Activated CD4-positive, alpha-beta T cell treated with anti-CD3 and anti-CD28 coated beads, Interleukin-2, amount 10 ng/mL, durations not matched to agents 24 days and 14 days (primary cell): ENCODE measurements at places on chromosomes 6 and 20.

GRCh38 chr6:20564777-20565176 lies 30.5 kb downstream of the CDKAL1 start:
- H3K36me3 ChIP-seq: peaks cover 13% of the 10 kb centered on the region
- no peak overlapping the region for H3K4me3 ChIP-seq
- DNase-seq: no peak
- H3K27me3 ChIP-seq: no peaks in the 10 kb centered on the region
- no peak overlapping the region for H3K27ac ChIP-seq

DNA sequence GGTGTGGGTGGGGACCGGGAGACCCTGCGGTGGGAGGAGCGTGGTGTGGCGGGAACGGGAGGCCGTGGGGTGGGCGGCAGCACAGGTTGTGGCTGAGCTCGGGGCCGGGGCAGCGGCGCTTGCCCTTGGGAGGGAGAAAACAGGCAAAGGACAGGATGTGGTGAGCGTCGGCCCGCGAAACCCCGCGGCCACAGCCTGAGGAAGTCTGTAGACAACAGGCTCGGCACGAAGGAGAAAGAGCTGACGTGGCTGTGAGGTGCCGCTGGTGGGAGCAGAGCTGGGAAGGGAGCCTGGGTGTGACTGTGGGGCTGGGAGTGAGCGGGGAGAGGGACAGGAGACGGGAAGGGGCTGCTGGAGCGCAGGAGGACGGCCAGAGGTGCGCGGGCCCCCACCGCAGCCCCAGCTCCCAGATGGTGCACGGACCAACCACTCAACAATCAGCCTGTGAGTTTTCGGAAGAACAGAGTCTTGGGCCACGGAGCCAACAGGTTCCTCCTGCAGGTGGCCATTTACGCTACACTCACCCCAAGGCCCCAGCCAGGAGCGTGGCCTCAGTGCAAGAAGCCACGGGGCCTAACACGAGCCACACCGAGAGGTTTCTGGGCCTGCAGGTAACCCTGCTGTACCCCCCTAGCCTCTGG lies 202.8 kb downstream of the DLL1 start:
- H3K27ac ChIP-seq: peak overlapping the region; percentile 98
- peaks cover 34% of the 10 kb centered on the region for H3K4me1 ChIP-seq
- peak overlapping the region; percentile 91 for H3K4me3 ChIP-seq
- DNase-seq: peak; percentile 90

DNA sequence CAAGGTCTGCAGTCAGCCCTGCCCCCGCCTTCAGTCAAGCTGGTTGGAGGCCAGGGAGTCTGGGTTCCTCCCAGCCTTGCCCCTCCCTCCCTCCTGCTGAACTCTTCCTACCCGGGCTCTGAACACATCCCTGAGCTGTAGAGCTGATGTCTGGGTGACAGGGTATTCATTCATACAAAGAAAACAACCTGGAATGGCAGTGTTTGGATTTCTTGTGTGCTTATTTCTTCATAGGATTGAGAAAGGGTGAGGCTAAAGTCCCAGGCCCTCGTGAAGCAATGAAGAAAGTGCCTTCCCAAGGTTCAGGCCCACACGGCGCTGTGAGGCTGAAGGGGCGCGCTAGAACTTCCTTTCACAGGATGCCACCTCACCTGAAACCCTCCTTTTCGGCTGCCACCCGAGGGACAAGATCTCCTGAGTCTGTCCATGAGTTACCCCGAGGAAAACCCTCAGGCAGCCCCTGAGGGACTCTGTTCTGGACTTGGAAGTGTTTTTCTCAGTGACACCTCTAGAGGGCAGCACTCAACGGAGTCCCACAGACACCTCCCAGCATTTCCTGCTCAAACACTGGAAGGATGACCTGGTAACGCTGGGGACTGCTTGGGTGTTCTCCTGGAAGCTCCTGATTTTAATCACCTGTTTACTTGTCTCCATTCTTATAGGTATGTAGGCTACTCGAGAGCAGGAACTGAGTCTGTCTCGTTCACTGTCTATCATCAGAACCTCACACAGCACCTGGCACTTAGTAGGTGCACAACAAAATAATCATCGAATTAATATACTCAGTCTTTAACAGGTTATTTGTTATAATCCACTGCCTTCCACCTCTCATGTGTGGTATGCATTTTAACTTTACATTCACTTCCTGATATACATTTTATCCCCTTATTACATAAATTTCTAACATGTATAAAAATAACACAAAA lies 11.8 kb upstream of the GSTA1 start:
- H3K36me3 ChIP-seq: no peaks in the 10 kb centered on the region
- H3K4me3 ChIP-seq: no peak overlapping the region
- H3K27ac ChIP-seq: peak overlapping the region; percentile 1
- peaks cover 2% of the 10 kb centered on the region for H3K4me1 ChIP-seq
- no peaks in the 10 kb centered on the region for H3K27me3 ChIP-seq
- DNase-seq: peak; percentile 81

DNA sequence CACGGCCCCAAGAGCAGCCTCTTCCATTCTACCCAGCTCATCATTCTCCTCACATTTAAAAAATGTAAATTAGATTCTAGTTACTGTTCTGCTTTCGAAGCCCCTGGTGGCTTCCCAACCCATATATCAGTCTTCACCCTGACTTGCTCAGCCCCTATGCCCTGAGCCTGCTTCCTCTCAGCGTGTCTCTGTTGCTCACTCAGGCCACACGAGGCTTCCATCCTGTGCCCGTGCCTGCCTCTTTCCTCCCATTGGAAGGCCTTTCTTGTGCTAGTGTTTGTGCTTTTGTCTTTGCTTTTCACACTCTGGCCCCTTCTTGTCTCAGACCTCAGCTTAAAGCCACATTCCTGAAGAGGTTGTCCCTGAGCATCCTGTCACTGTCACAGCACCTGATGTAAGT lies 78.1 kb downstream of the AFDN start:
- no peaks in the 10 kb centered on the region for H3K27me3 ChIP-seq
- H3K4me1 ChIP-seq: no peaks in the 10 kb centered on the region
- DNase-seq: peak; percentile 29
- no peak overlapping the region for H3K27ac ChIP-seq
- no peak overlapping the region for H3K4me3 ChIP-seq
- no peaks in the 10 kb centered on the region for H3K36me3 ChIP-seq

DNA sequence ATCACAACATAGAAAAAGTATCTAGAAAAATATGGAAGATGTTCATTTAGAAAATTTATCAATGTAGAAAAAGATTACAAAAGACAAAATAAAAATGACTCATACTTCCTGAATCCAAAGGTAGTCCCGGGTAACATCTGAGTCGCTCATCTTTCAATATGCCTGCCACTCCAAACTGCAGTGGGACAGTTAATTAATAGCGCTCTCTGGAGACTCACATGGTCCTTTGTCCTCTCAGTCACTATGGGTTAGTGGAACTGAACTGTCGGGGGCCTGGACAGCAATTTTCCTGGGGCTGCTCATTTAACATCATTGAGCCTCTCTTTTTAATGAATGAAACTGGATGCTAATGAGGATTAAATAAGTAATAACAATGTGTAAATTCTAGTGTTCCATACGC lies 103.4 kb downstream of the MAP3K4 start:
- H3K27ac ChIP-seq: no peak overlapping the region
- H3K4me3 ChIP-seq: no peak overlapping the region

DNA sequence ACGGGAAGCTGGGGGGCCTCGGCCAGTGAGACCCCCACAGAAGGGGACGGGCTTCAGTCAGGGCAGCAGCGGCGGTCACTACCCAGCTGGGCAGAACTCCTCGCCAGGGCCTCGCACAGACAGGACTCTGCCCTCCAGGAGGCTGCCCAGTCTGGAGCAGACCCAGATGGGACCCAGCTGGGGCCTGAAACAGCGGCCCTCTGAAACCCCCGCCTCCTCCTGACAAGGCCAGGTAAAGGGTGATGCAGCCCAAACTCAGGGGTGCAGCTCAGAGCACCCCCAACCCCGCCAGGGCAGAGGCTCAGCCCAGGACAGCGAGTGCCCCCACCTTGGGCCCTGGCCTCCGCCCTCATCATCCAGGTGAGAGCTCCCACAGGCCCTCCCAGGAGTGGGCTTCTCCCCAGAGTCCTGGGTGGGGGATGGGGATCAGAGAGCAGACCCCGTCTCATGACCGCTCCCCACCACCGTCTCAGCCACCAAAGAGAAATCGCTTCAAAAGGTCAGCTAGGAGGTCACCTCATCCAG lies 2.2 kb downstream of the EEF1A2 start:
- peaks cover 25% of the 10 kb centered on the region for H3K27me3 ChIP-seq
- peak overlapping the region; percentile 64 for H3K4me3 ChIP-seq
- peaks cover 2% of the 10 kb centered on the region for H3K4me1 ChIP-seq
- DNase-seq: no peak
- no peaks in the 10 kb centered on the region for H3K36me3 ChIP-seq

GRCh38 chr6:14934844-14935243 lies 311.0 kb upstream of the JARID2 start:
- H3K4me3 ChIP-seq: no peak overlapping the region
- no peaks in the 10 kb centered on the region for H3K27me3 ChIP-seq
- H3K27ac ChIP-seq: no peak overlapping the region
- peaks cover 9% of the 10 kb centered on the region for H3K4me1 ChIP-seq

- H3K27me3 ChIP-seq: peaks cover 5% of the 10 kb centered on the region
- no peaks in the 10 kb centered on the region for H3K36me3 ChIP-seq
Observed at GRCh38 chr6:129558248-129558647, 151.7 kb downstream of the ARHGAP18 start.

- peaks cover 29% of the 10 kb centered on the region for H3K4me1 ChIP-seq
- H3K27me3 ChIP-seq: peaks cover 13% of the 10 kb centered on the region
- peak; percentile 82 for DNase-seq
- peak overlapping the region; percentile 32 for H3K27ac ChIP-seq
- H3K36me3 ChIP-seq: no peaks in the 10 kb centered on the region
- H3K4me3 ChIP-seq: peak overlapping the region; percentile 39
Observed at GRCh38 chr6:36947570-36948351, 6.8 kb upstream of the PI16 start.

- no peak overlapping the region for H3K4me3 ChIP-seq
- H3K27me3 ChIP-seq: no peaks in the 10 kb centered on the region
- no peak overlapping the region for H3K27ac ChIP-seq
- DNase-seq: no peak
- peaks cover 10% of the 10 kb centered on the region for H3K36me3 ChIP-seq
Observed at GRCh38 chr6:10545482-10545881, 24.3 kb downstream of the GCNT2 start.

GRCh38 chr6:14310960-14311359 lies 193.4 kb downstream of the CD83 start:
- peaks cover 2% of the 10 kb centered on the region for H3K27me3 ChIP-seq
- no peak for DNase-seq
- H3K4me3 ChIP-seq: no peak overlapping the region
- H3K4me1 ChIP-seq: peaks cover 5% of the 10 kb centered on the region

DNA sequence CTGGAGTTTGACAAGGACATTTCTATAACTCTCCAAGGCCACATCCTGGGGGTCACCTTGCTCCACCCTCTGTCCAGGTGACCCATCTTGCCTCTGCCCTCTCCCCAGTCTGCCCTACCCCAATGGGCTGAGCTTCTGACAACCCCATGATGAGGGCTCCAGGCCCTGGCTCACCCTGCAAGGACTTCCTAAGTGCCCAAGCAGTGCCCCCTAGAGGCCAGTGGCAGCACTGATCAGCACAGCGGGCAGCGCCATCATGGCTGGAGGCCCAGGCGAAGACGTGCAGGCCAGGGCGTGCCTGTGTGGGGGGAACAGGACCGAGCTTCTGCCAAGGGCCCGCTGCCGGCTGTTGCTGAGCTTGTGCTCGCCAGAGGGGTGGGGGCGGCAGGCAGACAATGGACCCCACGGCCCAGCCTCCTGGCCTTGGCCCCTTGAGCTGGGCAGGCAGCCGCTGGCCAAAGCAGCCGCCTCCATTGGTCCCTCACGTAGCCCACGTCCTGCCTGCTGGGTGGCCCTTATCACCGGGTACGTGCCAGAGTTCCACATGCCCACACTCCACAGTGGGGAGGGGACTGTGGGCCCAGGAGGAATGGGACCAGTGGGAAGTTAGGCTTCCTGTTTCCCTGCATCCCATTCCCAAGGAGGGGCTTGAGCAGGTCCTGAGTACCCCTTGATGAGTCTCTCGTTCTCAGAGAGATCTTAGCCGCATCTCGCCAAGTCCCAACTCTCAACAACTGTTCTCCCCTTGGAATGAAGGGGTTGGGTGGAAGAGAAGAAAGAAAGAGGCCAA lies 64.3 kb downstream of the MRPL14 start:
- no peak overlapping the region for H3K27ac ChIP-seq
- peak; percentile 81 for DNase-seq
- H3K4me3 ChIP-seq: no peak overlapping the region
- H3K36me3 ChIP-seq: no peaks in the 10 kb centered on the region
- H3K27me3 ChIP-seq: no peaks in the 10 kb centered on the region

DNA sequence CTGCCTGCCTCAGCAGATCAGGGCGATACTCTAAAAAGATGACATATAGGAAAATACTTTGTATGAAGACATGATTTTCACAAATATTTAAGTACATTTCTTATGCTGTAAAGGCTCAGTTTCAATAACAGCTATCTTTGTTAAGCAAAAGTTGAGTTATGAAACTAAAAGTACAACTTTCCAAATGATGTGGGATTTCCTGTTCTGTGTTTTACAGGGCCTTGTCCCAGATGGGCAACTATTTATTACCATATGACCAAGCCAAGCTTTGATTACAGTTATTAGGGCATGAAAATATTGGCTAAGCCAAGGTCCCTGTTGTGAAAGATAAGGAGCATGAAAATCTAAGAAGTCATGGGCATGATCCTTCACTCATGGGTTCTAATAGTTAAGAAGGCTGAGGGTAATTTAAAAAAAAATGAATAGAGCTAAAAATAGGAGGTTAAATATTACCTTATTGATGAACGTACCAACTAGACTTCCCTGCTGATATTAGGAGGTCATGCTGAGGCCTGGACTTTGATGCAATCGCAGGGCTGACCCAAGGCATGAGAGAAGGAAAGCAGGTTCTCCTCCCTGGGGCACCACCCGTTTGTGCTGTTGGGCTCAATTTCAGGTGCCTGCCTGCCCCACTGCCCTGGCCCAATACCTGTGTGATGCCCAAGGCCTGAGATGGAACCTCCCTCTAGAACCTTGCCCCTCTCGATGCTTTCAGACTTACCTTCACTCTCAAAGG lies 294.4 kb upstream of the PRDM1 start:
- H3K4me3 ChIP-seq: peak overlapping the region; percentile 52
- H3K27me3 ChIP-seq: no peaks in the 10 kb centered on the region

DNA sequence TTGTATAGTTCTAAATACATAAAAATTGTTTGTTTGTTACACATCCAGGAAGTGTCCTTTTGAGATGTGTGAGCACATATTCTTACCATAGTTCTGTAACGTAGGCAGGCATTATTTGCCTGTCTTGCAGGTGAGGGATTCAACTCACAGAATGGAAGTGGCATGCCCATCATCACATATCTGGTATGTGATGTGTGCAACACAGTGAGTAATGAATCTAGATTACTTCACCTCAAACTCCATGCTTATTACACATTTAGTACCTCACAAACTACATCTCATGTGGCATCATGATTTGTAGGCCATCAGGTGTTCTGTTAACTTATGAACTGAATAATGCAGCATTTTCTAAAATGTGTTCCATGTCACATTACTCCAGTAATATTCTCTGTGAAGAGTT lies 181.6 kb downstream of the PLCB4 start:
- H3K27ac ChIP-seq: no peak overlapping the region
- no peak for DNase-seq
- H3K27me3 ChIP-seq: no peaks in the 10 kb centered on the region
- H3K4me1 ChIP-seq: no peaks in the 10 kb centered on the region

- no peak overlapping the region for H3K27ac ChIP-seq
- no peaks in the 10 kb centered on the region for H3K36me3 ChIP-seq
- DNase-seq: no peak
- peaks cover 2% of the 10 kb centered on the region for H3K27me3 ChIP-seq
- no peak overlapping the region for H3K4me3 ChIP-seq
Observed at GRCh38 chr20:58623579-58624473, 27.3 kb upstream of the STX16 start.

- H3K4me3 ChIP-seq: peak overlapping the region; percentile 47
- peak overlapping the region; percentile 70 for H3K27ac ChIP-seq
- no peak for DNase-seq
- H3K27me3 ChIP-seq: no peaks in the 10 kb centered on the region
- peaks cover 71% of the 10 kb centered on the region for H3K36me3 ChIP-seq
- peaks cover 10% of the 10 kb centered on the region for H3K4me1 ChIP-seq
Observed at GRCh38 chr20:49100972-49101371, 54.9 kb downstream of the CSE1L start.
